ENCODE measurements at places on chromosomes 3 and 15.

DNA sequence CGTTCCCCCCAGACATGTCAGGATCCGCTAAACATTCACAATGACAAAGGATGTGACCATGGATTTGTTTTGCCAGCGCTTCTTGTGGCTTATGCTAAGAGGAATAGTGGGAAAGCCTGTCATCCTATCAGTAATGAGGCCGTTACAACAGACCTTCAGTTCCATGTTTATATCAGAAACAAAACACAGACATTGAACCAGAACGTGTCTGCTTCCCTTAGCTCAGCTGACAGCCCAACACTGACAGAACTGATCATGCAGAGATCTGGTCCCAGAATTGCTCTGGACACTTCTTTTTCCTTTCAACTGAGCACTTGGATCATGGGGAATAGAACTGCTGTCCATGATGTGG, 58.3 kb upstream of the MYZAP start:
- DNase-seq: no peak

DNA sequence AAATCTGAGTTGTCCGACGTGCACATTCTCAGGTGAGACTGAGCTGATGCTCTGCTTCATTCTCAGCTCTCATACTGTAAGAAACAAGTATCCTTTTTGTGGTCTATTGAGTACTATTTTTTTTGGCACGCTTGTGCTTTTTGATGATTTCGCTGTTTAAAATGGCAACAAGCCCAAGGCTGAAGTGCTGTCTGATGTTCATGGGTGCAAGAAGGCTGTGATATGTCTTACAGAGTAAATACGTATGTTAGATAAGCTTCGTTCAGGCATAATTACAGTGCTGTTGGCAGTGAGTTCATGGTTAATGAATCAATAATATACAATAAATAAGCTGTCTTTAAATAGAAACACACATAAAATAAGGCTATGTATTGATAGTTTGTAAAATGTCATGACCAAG, 27.2 kb downstream of the AQR start:
- DNase-seq: no peak

- no peak for DNase-seq
Observed at GRCh38 chr3:178826435-178827123, 245.0 kb downstream of the ZMAT3 start.

- no peak for DNase-seq
Observed at GRCh38 chr15:50116477-50116876, 2.6 kb downstream of the ATP8B4 start.

Measured in nucleus accumbens (tissue), 56 donors.